ENCODE measurements at places on chromosomes 2 and 18.
A peak's percentile ranks its signal among the peaks of the same experiment; 100 is the strongest.

DNA sequence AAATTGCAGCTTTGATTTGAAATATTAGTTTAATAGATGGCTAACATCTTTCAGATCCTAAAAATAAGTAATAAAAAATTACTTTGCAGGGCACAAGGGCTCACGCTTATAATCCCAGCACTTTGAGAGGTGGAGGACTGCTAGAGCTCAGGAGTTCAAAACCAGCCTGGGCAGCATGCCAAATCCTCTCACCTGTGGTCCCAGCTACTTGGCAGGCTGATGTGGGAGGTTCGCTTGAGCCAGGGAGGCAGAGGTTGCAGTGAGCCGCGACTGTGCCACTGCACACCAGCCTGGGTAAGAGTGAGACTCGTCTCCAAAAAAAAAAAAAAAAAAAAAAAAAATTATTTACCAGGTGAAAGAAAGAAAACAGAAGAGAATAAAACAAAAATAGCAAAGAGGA, 449.8 kb downstream of the NRXN1 start:
- DNase-seq = no peak

GRCh38 chr18:35289293-35289692, 736 bp downstream of the ZSCAN30 start:
- no peak for DNase-seq

GRCh38 chr18:68734308-68734707, 19.4 kb upstream of the TMX3 start:
- peak; percentile 40 for DNase-seq

DNA sequence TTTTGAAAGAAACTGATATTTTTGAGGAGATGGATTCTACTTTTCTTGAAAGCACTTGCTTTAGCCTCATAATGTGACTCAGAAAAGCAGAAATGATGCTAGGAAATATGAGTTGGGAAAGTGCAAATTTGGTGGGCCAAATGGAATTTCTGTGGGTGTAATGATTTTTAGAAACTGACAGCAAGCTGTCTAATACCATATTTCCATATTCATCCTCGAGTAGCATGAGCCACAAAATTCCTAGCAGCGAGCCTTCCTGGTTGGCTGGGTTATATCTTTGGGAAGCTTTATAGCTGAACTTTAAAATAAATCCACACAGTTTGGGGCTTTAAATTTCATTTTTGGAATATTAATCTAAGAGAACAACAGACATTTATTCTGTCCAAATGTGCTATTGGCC, 190.0 kb downstream of the DSC3 start:
- DNase-seq = no peak

DNA sequence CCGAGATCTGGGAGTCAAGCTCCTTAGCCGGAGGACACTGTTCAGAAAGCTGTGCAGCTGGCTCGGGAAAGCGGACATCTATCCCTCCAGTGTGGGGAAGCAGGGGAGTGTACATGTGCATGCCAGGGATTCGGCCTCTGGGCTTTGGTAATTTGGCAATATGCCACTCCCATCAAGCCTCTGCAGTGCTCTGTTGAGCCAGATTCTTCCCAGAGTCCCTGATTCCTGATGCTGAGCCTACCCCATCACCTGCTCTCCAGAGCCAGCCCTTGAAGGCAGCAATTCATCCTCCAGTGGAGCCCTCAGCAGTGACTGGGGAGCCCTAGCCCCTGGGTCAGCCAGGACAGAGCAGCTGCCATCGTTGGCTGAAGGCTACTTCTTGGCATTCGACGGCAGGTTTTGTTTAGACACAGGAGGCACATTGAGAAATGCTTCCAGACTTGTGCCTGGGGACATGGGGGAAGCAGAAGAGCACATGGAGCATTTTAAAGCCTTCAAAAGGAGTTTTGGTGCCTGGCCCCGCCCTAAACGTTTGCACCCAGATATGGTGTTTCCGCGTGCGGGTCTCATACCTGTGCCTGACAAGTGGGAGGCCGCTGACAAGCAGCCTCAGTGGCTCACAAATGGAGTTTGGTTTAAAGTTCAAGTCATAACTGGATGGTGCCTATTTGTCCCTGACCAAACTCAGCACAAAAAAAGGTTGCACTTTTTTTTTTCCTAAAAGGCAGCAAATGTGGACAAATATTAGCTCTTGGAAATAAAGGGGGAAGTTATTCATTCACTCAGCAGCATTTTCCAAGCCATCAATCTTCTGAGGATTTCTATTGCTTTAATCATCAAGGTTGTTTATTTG, 272.8 kb downstream of the CYRIA start:
- DNase-seq = no peak

DNA sequence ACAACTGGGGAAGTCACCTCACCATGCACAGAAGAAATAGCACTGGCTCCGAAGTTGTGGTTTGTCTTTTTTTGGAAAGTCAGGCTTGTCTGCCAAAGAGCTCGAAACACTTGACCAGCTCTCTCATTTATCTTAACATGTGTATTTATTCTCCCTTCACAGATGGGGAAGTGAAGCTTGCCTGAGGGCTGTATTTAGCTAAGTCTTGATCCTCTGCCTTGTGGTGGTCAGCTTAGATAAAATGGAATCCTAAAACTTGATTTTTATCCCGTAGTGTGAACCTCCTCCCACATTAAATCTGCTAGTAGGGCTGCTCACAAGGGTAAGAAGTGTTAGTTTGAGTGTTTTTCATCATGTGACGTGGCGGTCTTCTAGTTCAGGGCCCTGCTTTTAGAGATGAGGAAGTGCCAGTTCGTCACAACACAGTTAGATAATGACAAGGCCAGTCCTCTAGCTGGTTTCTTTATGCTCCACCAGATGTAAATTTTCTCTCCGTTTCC, 89.7 kb downstream of the TMEM247 start:
- DNase-seq = no peak

DNA sequence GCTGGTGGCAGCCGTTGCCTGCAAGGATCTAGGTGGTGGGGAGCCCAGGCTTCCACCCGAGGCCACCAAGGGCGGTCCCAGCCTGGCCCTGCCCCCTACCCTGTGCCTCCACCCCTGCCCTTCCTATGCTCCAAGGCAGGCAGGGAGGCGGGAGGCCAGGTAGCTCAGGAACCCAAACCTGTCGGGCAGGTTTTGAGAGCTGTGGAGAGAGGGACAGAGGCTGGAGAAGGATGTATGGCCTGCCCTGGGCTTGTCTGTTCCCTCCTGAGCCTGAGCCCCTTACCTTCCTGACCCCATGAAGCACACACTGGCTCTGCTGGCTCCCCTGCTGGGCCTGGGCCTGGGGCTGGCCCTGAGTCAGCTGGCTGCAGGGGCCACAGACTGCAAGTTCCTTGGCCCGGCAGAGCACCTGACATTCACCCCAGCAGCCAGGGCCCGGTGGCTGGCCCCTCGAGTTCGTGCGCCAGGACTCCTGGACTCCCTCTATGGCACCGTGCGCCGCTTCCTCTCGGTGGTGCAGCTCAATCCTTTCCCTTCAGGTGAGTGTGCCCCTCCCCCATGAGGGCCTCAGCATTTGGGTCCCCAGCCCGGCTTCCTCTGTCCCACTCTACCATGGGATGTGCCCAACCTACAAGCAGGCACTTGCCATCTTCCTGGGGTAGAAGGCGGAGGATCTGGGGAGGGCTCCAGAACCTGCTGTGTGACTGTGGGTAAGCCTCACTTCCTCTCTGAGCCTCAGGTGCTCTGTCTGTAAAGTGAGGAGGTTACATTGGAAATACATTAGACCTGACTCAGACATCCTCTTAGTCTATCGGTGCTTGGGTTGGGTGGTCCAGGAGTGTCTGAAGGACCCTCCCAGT, at the start of gene PROM2:
Gene PROM2, plus strand, starts transcription at position 159 of the 860 bp plus-strand sequence. Its CDS starts 137 bp downstream, at position 296.
- DNase-seq = no peak

DNA sequence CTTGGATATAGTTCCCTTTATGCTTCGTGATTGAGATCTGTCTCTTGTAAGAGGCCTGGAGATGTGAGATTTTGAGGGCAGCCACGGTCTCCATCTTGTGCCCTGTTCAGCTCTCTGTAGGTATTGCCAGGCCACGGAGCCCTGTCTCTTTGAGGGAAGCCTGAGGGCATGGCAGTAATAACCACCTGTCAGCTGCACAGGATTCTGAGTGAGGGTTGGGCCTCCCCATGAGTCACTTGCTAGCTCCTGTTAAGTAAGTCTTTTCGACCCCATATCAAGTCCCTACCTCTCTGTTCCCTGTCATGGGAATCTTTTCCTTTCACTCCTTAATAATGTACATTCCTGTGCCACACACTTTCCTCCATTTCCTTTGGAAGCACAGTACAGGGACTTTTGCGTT, 20.4 kb downstream of the LYPD6B start:
- no peak for DNase-seq

GRCh38 chr2:200461846-200462710, 47.8 kb downstream of the KCTD18 start:
- DNase-seq = no peak

- no peak for DNase-seq
Observed at GRCh38 chr2:85012431-85012830, 41.5 kb downstream of the KCMF1 start.

DNA sequence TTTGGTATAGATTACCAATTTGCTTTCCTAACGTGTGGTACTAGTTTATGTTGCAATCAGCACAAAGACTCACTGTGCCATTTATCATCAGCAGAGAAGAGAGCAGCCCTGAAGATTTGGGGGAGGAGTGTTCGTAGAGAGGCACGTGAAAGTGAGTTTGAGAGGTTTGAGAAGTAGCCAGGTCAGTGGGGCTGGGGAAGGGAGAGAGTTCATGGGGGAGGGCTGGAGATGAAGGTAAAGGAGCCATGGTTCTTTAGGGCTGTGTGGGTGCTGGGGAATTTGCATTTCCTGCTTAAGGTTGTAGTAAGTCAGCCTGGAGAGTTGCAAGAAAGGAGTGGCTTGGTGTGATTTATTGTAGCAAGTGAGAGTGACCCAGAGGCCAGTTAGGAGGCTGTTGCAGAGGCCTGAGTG, 172.1 kb downstream of the NEDD4L start:
- no peak for DNase-seq

- no peak for DNase-seq
Observed at GRCh38 chr2:223396993-223397392, 205.2 kb downstream of the SCG2 start.

DNA sequence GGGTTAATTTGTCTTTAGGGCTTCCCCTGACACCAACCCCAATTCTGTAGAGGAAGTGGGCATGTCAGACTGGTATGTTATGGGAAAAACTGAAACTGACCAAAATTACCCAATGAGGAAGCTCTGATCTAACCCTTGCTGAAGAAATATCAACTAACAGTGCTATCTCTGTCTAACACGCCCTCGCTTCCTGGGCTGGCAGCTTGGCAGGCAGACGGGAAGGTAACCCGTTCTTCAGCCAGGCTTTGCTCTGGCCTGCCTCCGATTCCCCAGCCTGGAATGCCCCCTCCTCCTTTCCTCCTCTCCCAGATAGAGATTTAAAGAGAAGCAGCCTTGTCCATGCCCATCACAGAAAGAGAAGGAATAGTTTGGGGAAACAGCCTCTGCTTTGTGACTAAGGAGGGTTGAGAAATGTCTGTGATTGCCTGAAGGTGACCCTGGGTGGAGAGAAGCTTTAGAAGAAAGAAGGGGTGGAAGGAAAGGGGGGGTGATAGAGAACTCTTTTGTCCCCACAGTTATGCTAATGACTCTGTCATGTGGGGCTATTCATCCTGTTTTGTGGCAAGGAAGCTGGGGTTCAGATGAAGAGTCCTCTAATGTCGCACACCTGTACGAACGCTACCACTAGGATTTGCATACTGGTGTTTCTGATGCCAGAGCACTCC, 15.4 kb downstream of the HK2 start:
- peak; percentile 61 for DNase-seq

- DNase-seq = no peak
Observed at GRCh38 chr2:118040891-118041290, 27.0 kb upstream of the CCDC93 start.

DNA sequence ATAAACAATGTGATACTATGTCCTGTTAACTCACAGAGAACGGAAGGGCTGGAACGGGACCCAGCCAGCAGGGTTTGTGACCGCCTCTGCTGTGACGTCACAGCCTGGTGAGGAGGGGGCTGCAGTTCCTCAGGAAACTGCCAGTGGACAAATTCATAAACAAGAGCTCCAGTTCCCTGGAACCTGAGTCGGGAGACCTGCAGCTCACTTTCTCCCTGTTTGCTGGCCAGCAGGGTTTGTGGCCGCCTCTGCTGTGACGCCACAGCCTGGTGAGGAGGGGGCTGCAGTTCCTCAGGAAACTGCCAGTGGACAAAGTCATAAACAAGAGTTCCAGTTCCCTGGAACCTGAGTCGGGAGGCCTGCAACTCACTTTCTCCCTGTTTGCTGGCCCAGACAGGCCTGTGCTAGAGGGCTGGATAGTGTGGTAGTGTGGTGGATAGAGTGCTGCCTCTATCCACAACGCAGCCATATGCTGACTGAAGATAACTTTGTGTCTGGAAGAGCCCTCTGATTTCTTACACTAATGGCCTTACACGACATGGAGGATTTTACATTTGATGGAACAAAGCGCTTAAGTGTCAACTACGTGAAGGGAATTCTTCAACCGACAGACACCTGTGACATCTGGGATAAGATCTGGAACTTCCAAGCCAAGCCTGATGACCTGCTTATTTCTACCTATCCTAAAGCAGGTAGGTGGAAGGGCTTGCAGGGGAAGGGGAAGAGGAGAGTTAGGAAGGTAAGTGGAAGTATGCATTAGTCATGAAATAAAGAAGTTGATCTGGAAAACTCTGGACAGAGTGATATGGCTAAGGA, at the start of gene SULT1C4:
Gene SULT1C4, plus strand, starts transcription at position 140 of the 816 bp plus-strand sequence. Its CDS starts 384 bp downstream, at position 524.
- no peak for DNase-seq

- no peak for DNase-seq
Observed at GRCh38 chr2:56008661-56009431, 85.3 kb upstream of the EFEMP1 start.

DNA sequence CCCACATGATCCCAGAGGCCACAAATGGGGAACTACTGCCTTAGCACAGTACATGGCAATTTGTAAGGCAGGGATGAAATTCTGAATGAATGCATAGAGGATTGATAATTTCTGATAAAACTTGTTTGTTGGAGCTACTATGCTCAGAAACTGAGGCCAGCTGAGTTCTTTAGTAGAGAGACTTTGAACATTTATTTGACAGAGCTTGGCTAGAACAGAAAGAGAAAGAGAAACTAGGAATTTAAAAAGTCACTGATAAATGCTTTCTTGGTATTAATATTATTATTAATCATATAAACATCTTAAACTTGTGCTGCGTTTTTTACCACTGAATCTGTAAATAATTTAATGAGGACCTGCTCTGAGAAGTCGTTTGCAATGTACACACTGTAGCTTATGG, 923.7 kb upstream of the CNTNAP5 start:
- DNase-seq = no peak

GRCh38 chr2:240626531-240627300, 1.4 kb downstream of the GPR35 start:
- DNase-seq = peak; percentile 47

DNA sequence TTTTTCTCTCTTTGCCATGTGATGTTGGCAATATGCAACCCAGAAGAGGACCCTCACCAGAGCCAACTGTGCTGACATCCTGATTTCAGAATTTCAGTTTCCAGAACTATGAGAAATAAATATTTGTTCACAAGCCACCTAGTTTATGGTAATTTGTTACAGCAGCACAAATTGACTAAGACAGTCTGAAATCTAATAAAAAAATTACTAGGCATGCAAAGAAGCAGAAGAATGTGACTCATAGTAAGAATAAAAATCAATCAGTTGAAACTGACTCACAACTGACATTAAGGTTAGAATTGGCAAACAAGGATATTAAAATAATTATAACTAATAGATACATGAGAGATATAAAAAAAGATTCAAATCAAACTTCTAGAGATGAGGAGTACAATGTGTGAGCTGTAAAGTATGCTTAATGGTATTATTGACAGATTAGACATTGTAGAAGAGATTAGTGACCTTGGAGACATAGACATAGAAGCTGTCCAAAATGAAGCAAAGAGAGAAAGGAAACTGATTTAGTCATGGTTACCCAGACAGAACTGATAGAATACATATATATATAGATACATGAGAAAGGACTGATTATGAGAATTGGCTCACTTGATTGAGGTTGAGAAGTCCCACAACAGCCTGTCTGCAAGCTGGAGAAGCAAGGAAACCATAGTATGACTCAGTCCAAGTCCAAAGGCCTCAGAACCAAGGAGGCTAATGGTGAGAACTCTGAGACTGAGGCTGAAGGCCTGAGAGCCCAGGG, 27.8 kb upstream of the TTC39C start:
- no peak for DNase-seq
